Left lobe of liver (tissue), 2 donors: ENCODE measurements at places on chromosomes 16 and 17. TPM values are rescaled to one million over a fixed set of nuclear protein-coding genes. Genes with fewer than 3 reads are reported as not detected.

The SYT17 gene
- 7.7 TPM for total RNA-seq

The SNAI3 gene
- total RNA-seq = 0.43 TPM

The SOX15 gene
- 0.20 TPM for total RNA-seq

The MYH2 gene
- not detected for total RNA-seq

The OTOP2 gene
- not detected for total RNA-seq

The PLLP gene
- 7.5 TPM for total RNA-seq

The CACNG1 gene
- total RNA-seq = not detected

The PMFBP1 gene
- 0.48 TPM for total RNA-seq

The KRT39 gene
- total RNA-seq = not detected

The GRB7 gene
- 12.0 TPM for total RNA-seq

The SDR42E2 gene
- total RNA-seq = not detected

The RBFOX1 gene
- total RNA-seq = not detected

The ATXN2L gene
- total RNA-seq = 50.1 TPM

The GNG13 gene
- not detected for total RNA-seq

The CCL23 gene
- 1.4 TPM for total RNA-seq

The SSTR5 gene
- not detected for total RNA-seq

The PIK3R5 gene
- total RNA-seq = 3.3 TPM

The TOM1L2 gene
- 17.6 TPM for total RNA-seq

The CLDN7 gene
- total RNA-seq = 20.5 TPM

The AIPL1 gene
- not detected for total RNA-seq

The KRT24 gene
- total RNA-seq = not detected

The HOXB5 gene
- 0.55 TPM for total RNA-seq

The EVPL gene
- 0.53 TPM for total RNA-seq

The HAS3 gene
- total RNA-seq = 0.53 TPM

The IGF2BP1 gene
- 1.2 TPM for total RNA-seq

The ZNF830 gene
- 4.4 TPM for total RNA-seq

The DLX3 gene
- not detected for total RNA-seq

The ZP2 gene
- total RNA-seq = not detected

The SLC16A11 gene
- 2.5 TPM for total RNA-seq

The ABAT gene
- total RNA-seq = 378 TPM

The HAP1 gene
- total RNA-seq = not detected

The KRT9 gene
- total RNA-seq = not detected

The SCIMP gene
- total RNA-seq = 2.3 TPM

The C16orf90 gene
- total RNA-seq = not detected
